Activated CD8-positive, alpha-beta memory T cell treated with anti-CD3 and anti-CD28 coated beads, Interleukin-2, amount 10 ng/mL, durations not matched to agents 7 days and 5 days (primary cell): ENCODE measurements at places on chromosomes 16 and 17. TPM values are rescaled to one million over a fixed set of nuclear protein-coding genes. Genes with fewer than 3 reads are reported as not detected.

- DNase-seq, result peak; percentile 75
Measured at GRCh38 chr17:41689497-41690299, 1.0 kb downstream of the EIF1 start.

- DNase-seq, result no peak
Measured at GRCh38 chr17:32912218-32912897, 15.6 kb upstream of the TMEM98 start.

GRCh38 chr16:23497543-23497868 lies 12.8 kb downstream of the GGA2 start:
- no peak for DNase-seq

GRCh38 chr16:75263963-75264445 lies 12.6 kb upstream of the BCAR1 start:
- DNase-seq, result no peak

GRCh38 chr16:48687421-48688038 lies 77.5 kb upstream of the N4BP1 start:
- peak; percentile 57 for DNase-seq

DNA sequence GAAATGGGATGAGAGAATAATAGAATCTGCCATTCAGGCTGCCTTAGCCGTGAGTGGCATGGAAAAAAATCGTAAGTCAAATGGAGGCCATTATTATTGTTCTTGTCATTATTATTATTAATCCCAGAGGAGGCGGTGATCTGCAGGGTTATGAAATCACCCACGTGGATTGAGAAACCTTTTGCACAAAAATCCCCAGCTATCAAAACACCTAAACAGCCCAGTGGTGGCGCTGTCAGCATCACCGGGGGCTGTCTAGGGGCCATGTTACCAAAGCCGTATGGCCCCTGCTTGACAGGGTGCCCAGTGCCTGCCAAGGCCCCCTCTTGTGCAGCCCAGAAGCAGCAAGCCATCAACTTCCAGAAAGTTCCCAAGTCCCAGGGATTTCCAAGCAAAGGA lies 25.2 kb downstream of the CNGB1 start:
- DNase-seq, result no peak

DNA sequence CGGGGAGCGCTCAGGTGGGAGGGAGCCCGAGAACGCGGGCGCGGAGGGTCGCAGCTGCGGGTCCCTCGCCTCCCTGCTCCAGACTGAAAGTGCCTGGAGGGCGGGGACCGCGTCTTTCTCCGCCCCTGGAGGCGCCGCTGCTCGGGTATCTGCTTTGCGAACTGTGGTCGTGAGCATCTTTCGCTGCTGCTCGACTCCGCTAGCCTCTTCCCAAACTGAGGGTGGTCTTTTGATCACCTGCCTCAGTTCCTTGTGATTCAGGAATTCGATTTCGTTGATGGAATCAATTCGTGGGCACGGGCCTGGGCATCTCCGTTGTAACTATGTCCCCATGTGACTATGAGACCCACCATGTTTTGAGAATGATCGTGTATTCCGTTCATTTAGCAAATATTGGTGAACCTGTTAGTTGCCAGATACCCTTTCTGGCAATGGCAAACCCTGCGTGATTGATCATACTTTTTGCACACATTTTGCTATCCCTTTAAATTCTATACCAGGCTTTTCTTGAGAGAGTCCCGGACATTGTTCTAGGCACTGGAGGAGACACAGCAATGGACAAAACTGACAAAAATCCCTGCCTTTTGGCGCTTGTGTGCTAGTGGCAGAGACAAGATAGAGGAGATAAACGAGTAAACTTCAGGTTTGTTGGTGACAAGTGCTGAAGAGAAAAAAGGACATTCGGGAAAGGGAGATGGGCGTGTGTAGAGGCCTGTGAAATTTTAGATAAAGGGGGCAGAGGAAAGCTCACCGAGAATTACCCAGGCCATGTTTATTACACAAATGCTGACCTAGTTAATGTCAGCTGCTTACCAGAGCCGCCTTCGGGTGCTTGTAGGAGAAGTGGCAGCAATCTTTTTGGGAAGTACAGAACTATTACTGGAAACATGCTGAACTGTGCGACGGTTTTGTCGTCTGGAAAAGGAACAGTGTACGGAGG lies 948 bp downstream of the UTP18 start:
- no peak for DNase-seq

GRCh38 chr17:35094902-35095301 lies 24.8 kb downstream of the RAD51D start:
- DNase-seq, result no peak

DNA sequence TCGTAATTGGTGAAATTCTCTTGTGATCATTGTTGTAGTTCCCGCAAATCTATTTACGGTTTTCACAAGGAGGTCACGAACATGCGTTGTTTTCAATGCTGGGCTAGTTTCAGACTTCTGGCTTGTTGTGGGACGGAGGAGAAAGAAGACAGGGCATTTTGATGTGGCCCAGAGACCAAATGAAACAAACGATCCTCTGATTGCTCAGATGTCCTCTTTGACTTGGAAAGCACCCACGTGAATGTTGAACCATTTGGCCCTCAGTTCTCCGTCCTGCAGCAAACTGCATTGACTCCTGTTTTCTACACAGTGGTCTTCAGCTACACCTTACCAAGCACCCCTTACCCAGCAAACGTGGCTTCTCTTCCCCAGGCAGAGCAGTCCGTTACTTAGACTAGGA lies 391.0 kb downstream of the WWOX start:
- no peak for DNase-seq

DNA sequence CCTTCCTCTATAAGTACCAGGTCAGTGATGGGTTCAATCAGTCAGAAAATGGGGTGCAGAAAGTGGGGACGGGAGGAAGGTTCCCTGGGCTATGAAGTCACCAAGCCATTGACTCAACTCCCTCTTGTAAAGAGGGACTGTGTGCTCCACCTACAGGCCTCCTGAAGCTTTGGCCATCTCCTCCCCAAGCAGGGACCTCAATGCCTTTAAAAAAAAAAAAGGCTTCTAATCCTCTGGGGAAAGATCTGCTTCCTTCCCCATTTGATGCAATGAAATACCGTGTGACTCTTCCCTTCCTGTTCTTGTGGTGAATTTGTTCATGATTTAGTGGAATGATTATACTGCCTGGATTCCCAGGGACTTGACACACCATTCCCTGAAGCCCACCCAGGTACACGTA lies 30.8 kb downstream of the VWA3A start:
- no peak for DNase-seq

DNA sequence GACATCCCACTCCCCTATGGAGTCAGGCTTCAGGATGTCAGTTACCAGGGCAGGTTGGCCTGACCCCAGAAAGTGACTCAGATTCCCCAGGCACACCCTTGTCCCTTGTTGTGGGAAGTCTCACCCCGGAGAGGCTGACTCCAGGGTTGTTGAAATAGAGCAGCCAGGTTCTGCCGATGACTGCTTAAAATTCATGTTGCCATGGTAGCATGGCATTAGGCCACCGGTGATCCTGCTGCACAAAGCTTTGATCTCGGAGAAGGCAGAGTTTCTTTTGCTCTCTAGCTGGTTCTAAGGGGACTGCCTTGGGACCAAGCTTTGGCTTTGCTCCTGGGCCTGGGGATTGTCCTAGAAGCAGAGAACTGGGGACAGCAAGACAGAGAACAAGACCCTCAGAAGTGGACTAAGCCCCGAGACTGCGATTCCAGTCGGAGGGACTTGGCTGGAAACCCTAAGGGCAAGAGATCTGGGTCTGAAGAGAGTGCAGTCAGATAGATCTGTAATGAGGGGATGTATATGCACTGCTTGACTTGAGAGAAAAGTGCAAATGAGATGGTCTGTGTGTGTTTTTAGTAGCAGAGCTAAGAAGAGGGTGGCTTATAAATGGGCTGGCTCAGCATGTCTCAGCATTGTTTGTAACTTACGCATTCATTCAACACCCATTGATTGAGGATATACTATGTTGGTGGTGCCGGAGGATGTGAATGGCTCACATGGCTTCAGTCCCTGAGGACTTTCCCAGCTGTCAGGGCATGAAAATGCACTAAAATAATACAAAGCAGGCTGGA lies 106.9 kb downstream of the RGS9 start:
- no peak for DNase-seq

GRCh38 chr17:16492613-16493530 lies 879 bp upstream of the LRRC75A start:
- DNase-seq, result no peak

- no peak for DNase-seq
Measured at GRCh38 chr17:7237266-7237760, 1.9 kb downstream of the PHF23 start.

GRCh38 chr17:17433000-17433703 lies 43.6 kb upstream of the MED9 start:
- DNase-seq, result no peak

DNA sequence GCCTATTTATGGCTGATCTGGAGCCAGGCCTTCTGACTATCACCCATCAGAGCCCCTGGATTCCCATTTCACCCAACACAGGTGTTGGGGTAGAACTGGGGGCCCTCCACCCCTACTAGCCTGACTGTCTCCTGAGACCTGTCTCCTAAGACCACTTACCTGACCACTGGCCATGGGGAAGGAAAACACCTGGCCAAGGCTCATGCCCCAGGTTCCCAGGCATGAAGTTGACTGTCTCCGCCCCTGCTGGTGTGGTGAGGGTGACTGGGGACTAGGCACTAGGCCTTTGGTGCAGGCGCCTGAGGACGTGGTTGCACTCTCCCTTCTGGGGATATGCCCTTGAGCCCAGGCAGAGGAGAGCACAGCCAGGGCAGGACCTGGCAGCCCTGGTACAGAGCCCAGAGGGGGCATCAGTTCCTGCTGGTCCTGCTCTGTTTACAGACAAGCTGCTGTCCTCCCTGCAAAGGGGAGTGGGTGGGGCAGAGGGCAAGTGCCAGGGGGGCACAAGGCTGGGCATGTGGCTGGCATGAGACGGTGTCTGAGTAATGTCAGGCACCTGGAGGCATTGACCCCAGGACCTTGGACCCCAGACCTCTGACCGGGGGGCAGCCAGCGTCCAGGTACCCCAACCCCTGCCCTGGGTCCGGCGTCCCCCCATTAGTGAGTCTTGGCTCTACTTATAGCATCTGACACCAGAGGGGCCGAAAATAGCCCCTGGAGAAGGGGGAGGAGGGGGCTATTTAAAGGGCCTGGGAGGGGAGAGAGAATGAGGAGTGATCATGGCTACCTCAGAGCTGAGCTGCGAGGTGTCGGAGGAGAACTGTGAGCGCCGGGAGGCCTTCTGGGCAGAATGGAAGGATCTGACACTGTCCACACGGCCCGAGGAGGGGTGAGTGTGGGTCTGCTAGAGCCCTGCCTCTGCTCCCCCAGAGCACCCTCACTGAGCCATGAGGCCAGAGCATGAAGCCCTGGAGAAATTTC lies at the start of gene TCAP:
Gene TCAP, plus strand, starts transcription at position 769 of the 981 bp plus-strand sequence. Its CDS starts 11 bp downstream, at position 780.
- DNase-seq, result no peak

DNA sequence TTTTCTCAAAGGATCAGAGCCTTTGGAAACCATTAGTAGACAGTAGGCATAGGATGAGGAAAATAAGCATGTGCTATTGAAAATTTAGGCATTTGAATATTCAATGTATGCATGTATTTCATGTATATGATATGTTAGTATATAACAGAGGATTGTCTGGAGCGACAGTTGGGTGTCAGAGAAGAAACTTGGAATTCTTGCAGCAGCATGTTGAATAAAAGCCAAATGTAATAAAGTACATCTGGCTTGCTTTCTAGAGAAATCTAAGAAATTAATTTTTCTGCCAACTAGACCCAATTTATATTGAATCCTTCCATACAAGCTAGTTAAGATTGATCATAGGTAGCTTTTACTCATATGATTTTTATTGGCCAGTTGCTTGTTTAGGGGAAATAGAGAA lies 578.8 kb downstream of the CDH11 start:
- no peak for DNase-seq

- no peak for DNase-seq
Measured at GRCh38 chr16:66036184-66036583, 330.3 kb upstream of the CDH5 start.

DNA sequence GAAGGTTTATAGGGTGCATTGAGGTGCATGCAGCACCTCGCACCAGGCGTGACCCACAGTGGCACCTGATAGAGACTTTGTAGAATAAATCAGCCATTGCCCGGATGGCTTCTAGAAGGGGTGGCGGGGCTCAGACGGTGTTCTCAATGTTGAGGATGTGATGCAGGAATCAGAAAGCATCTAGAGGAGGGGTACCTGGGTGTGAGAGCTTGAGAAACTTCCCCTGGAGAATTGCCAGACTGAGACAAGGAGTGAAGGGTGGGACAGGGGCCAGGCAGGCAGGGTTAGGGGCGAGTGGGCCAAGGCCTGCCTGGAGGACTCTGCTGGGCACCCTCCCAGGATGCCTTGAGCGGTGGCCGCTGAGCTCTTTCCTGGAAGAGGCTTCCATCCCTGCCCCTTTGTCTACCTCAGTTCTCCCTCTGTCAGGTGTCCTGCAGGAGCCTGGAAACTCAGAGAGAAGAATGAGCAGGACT lies 9.3 kb upstream of the ADGRG1 start:
- no peak for DNase-seq

GRCh38 chr17:34764716-34765115 lies 185.3 kb downstream of the TMEM132E start:
- no peak for DNase-seq

DNA sequence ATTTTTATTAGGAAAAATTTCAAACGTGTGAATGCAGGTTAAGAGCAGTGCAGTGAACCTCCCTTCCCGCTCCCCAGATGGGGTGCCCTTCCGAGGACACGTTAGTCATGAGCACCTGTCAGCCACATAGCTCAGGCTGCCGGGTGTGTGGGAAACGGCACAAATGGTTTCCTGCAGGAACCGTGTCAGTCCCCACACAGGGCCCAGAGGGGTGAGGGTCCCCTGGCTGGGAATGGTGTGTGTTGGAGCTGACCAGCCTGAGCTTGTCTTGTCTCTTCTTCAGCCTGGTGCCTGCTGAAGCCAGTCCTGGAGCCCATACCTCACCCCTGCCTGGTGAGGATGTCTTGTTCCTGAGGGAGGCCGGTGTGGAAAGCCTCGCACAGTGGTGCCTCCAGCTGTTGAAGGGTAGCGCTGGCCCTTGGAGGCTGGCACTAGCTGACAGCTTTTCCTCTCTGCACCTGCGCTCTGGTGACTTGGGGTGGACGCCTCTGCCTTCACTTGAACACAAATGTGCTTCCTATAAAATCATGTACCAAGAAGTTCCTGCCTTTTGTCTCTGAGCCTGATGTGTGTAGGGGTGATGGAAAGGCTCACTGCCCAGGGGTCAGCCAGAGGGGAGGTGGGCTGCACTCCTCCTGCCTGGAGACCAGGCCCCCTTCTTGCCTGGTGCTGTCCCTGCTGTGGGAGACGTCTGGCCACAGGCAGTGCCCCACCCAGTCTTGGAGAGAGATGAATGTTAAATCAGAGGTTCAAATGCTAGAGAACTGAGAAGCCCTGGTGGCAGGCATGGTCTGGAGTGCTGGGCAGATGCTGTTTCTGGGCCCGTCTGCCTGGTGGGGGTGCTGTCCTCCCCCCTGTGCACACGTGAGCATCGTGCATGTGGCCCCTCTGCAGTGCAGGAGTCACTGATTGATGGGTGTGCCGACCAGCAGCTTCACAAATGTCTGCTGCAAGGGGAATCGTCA lies 102.6 kb upstream of the ZNF750 start:
- DNase-seq, result no peak

GRCh38 chr16:71303938-71304337 lies 14.7 kb upstream of the CMTR2 start:
- DNase-seq, result no peak

GRCh38 chr16:27106305-27106704 lies 39.6 kb downstream of the C16orf82 start:
- peak; percentile 21 for DNase-seq

Gene ELAC2
- 67.1 TPM for total RNA-seq

Gene FAM20A
- total RNA-seq, result not detected

Gene MAF
- total RNA-seq, result 30.1 TPM

Gene CCDC154
- total RNA-seq, result 2.0 TPM

Gene AGRP
- total RNA-seq, result not detected

Gene HOXB6
- 1.1 TPM for total RNA-seq

Gene GDPD1
- total RNA-seq, result 2.5 TPM

Gene HIGD1B
- not detected for total RNA-seq

Gene KIFC3
- total RNA-seq, result not detected

Gene C16orf74
- total RNA-seq, result 0.23 TPM

Gene PGAP6
- total RNA-seq, result 50.4 TPM

Gene ADAP2
- total RNA-seq, result 1.6 TPM
